Stimulated activated CD8-positive, alpha-beta memory T cell treated with anti-CD3 and anti-CD28 coated beads, Interleukin-2, amount 100 ng/mL, for 48 hours (primary cell): ENCODE measurements at places on chromosomes 2 and 18.

GRCh38 chr2:100257939-100258338 lies 64.4 kb downstream of the LONRF2 start:
- no peak for DNase-seq

DNA sequence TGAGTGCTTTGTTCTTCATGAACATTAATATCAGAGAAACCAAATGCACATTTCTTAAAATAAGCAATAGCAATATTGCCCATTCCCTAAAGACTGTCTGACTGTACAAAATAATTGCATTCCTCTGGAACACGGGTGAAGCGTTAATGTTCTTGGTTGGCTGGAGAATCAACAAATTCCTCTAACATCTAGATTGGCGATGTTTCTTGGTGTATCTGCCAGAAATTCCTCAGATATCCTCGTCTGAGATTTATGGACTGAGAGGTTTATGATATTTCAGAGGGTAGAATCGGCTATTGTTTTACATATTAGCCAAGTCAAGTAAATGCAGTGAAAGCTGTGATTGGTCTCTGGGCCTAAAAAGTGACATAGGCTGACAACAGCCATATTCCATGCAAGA lies 27.1 kb upstream of the SPTBN1 start:
- no peak for DNase-seq

DNA sequence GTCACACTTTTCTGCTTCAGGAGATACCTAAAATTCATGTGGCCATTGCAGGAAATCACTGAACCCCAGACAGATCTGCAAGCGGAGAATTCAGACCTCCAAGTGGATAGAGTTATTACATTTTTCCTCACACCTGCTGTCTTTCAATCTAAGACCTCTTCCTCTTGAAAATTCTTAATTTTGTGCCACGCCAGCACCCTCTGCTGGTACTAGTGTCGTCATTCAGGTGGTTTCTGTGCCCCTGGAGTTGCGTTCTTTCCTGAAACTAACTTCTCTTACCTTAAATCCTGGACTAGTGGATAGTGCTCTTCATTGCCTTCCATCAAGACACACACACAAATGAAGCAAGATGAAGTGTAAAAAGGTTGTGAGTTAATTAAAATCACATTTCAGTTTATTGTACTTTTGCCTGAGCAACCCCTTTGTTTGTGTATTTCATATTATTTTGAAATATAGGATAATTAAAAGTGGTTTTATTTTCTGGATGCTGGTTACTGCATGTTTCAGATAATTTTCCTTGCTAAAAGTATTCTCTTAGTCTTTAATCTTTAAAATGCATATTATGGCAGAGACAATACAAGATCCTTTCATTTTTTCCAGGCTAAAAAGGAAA lies 1.6 kb upstream of the DNER start:
- DNase-seq = no peak

DNA sequence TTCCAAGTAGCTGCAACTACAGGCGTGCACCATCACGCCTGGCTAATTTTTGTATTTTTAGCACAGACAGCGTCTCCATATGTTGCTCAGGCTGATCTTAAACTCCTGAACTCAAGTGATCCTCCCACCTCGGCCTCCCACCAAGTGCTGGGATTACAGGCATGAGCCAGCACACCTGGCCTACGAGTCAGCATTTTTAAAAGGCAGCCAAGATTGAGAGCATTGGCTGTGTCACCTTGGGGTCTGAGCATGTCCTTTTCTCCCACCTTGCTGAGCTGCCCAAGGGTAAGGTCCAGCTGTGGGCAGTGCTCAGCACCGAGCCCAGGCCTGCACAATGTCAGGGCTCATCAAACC lies 142.8 kb upstream of the LMAN1 start:
- DNase-seq = no peak

DNA sequence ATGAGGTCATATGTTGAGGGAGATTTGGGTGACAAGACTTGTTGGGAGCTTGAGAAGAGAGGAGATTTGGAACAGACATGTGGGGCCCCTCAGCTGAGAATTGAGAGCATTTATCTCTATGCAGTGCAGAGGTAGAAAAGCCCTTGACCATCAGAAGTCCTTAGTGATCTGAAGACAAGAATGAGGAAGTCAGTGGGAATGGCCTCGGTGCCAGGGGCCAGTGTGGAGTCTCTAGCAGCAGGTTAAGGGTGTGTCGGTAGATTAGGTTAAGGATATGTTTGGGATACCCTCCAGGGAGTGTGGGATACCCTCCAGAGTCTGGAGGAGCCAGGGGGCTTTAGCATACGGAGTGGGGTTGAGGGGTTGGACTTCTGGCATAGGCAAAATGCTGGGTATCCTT lies 41.6 kb downstream of the FBXO48 start:
- no peak for DNase-seq

- DNase-seq = no peak
These were observed 55.2 kb upstream of the MAPRE2 start for GRCh38 chr18:34985963-34986362.

DNA sequence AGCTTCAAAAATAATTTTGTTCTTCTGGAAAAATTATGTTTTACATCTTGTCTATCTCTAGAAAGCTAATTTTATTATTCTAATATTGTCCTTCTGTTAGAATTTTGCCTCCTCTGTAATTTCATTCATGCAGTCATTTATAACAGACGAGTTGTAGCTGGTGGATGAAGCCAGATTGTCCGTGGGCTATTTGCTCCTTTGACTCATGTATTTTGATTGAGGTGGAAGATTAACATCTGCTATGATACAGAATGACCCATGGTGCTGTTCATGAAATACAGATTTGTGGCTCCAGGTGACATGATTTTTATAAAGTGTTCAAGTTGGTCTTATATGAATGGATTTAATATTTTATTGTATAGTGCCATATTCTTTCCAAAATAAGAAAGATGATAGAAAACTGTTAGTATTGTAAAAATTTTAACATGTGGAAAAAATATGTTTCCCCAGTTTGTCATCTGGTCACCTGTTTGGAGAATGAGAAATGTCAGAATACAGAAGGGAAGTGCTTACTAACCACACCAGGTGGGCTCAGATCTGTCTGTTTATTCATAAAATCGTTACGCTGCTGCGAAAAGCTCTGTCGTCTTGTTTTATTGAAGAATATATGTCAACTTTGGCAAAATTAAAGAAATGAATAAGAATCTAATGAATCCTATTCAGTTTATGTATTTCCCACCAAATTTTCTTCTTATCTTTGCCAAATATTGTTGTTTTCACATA lies 20.4 kb upstream of the L3MBTL4 start:
- no peak for DNase-seq

GRCh38 chr2:23651187-23652080 lies 266.5 kb downstream of the KLHL29 start:
- DNase-seq = no peak

GRCh38 chr18:28757466-28758008 lies 580.6 kb upstream of the CDH2 start:
- DNase-seq = no peak

- no peak for DNase-seq
These were observed 31.3 kb upstream of the PPP1CB start for GRCh38 chr2:28720345-28720744.

DNA sequence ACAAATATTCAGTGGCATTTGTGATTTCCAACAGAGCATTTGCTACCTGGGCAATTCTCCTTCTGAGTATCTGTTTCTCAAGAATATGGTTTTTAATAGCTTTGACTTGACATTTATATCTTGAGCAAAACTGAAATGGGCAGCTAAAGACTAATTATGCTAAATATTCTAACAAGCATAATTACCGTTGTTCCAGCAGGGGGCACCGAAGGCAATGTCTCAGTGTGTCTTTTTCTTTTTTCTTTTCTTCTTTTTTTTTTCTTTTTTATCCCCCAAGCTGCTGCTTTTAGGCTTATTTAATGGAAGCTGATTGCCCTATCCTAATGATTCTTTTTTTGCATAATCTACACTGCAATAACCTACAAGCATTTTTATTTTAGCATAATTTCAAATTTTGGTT lies 138.9 kb upstream of the NABP1 start:
- peak; percentile 17 for DNase-seq

GRCh38 chr2:150607390-150607811 lies 119.9 kb upstream of the RND3 start:
- no peak for DNase-seq

GRCh38 chr2:128319631-128320191 lies 1.0 kb upstream of the HS6ST1 start:
- no peak for DNase-seq

DNA sequence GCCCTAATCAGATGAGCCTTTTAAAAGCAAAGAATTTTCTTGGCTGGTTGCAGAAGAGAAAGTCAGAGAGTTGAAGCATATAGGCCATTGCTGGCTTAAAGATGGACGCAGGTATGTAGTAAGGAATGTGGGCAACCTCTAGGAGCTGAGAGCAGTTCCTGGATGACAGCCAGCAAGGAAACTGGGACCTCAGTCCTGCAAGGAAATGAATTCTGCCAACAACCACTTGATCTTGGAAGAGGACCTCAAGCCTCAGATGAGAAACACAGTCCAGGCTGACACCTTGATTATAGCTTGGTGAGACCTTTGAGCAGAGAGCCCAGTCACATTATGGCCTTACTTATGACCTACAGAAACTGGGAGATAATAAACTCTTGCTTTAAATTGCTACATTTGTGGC lies 15.7 kb downstream of the PHOSPHO2 start:
- DNase-seq = no peak

GRCh38 chr2:10257500-10258147 lies 45.1 kb upstream of the HPCAL1 start:
- no peak for DNase-seq

- no peak for DNase-seq
These were observed 13.9 kb upstream of the SULT1C4 start for GRCh38 chr2:108363908-108364225.

DNA sequence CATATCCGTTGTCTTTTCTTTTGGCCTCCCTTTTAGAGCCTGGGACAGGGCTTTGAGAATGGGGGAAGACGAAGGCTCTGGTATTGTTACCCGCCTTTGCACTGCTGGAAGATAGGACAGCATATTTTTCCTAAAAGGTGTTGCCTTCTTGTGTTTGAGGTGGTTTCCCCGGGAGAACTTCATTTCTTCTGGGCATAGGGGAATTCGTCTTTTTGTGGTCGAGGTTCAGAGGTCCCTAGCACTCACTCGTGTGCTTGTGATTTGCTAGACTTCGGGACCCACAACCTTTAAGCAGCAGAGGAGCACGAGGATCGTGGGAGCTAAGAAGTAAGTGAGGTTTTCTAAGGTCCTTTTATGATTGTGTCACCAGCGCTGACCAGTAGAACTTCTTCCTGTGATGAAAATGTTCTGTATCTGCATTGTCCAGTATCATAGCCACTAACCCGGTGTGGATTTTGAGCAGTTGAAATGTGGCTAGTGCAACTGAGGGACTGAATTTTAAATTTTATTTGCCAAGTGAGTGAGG lies 611 bp downstream of the ZNF512 start:
- no peak for DNase-seq

GRCh38 chr18:8224576-8224975 lies 384.7 kb upstream of the RAB12 start:
- DNase-seq = no peak

- DNase-seq = no peak
These were observed 156.0 kb downstream of the TFCP2L1 start for GRCh38 chr2:121128741-121129659.
